Cerebellar nuclear complex (tissue), 1 donor: ENCODE measurements at places on chromosomes 16 and 17.
A peak's percentile ranks its signal among the peaks of the same experiment; 100 is the strongest.

DNA sequence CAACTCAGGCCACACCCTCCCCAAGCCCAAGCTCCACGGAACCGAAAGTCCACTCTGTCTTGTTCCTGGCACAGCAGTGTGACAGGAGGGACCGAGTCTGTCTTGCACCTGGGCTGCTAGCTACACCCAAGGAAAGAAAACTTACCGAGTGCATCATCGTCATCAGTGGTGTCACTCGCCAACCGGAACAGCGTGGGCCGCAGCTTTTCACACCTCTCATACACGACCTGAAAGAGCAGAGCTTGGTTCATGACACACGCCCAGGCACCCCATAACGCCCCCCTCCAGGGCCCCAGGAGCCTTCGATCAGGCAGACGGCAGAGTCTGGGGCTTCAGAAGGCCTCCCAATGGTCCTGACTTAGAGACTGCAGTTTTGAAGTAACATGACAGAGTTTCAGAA, 27.5 kb downstream of the GGA2 start:
- no peak for DNase-seq

DNA sequence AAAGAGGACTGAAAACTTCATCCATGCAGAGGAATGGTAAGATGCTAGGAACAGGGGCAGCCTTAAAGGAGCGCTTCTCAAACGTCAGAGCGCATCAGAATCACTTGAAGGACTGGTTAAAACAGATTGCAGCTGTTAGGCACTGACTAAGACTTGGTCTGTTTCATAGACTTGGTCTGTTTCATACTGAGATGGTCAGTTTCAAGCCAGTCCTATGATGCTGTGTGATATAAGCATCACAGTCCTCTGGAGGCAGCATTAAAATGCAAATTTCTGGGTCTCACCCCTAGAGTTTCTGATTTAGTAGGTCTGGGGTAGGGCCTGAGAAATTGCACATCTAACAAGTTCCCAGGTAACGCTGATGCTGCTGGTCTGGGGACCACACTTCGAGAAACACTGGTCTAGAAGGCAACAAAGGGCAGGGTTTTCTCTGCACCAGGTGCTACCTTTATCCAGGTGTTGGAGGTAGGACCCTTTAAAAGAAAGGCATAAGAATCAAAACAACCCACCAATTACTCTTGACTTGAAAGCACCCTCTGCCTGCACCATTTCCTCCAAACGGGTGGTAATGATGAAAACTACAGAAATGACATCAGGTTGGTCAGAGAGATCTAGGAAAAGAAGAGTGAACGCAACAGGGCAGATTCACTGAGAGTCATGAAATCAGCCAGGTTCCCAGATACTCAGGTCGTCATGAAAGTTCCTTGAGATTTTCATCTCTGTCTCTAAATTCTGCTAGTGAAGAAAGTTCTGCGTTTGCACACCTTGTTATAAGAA, 95.0 kb upstream of the RCVRN start:
- no peak for DNase-seq

DNA sequence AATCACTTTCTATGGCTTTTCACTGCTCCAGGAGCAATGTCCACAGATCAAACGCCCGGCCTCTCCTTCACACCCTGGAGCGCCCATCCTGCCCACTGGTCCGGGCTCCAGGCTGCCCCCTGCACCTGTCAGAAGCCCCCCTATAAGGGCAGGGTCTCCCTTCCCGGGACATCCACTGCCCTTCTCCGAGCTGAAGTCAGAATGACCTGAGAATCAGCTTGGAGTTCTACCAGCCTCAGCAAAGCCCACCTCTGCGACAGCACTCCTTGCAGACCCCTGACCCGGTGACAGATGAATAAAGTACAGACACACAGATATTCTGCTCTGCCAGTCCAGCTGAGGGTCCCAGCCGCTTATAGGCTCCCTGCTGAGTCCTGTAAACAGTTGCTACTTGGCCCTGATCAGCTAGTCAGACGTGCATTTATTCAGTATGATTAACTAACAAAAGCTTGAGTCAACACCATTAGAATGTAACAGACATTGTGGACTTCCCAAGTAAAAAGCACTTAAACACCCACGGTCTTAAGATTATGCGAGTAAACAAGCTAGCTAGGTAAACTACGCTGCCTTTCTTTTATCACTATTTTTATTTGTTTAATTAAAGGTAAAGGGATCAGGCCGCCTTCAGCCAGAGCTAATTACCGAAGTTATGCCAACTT, 4.8 kb downstream of the SLC7A5 start:
- no peak for DNase-seq

GRCh38 chr17:50147841-50148225, 2.6 kb downstream of the PPP1R9B start:
- DNase-seq = no peak

DNA sequence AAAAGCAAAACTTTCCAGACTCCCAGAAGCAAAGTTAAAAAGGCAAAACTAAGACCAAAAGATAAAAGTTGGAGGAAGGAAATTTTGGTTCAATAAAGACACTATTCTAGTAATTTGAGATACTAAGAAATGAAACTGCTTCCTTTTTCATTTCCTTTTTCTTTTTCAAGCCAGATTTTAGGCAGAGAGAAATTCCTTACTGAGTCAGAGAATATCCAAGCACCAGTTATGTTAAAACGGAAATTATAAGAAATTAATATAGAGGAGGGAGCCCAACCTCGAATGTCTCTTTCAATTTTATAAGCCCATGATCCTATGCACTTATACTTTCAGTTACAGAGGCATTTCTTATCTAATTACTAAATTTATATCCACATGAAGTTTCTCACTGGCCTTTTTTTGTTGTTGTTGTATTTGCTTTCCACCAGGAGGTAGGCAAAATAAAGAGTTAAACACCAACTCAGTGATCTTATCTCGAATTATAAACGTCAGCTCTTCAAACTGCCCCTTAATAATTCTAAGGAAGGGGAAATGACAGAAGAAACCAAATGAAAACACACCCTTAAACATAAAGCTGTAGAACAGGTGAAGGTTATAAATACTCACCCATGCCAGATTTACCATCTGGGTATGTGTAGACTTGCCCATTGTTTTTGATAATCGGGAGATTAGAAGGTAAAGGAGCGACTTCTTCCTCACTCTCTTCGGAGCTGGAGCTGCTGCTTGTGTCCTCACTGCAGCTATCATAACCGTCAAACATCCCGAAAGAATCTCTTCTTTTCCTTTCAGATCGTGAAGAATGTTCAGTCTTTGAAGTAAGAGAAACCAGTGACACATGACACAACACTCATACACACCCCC, 35.2 kb downstream of the MBTD1 start:
- DNase-seq = no peak

DNA sequence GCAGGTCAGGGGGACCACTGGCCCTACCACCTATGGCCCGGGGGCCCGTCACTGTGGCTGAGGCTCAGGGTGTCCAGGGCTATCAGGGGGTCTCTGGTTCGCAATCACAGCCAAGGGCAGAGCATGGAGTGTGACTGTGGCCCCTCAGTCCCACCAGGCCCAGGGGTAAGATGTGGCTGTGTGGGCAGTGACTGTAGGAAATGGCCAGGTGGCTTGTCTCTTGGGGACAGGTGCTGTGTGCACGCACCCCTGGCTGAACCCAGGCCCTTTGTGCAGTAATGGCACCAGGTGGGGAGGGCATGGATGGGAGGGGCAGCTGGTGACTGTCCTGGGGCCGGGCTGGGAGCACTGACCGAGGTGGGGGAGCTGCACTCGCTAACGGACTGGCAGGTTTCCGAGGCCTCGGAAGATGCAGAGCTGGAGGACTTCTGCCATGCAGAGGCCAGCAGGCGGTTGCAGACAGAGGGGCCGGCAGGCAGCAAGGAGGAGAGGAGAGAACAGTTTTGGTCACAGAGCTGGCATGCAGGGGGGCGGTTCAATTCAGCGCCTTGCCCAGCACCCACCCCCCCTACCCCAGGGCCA, 18.8 kb downstream of the IL34 start:
- no peak for DNase-seq

DNA sequence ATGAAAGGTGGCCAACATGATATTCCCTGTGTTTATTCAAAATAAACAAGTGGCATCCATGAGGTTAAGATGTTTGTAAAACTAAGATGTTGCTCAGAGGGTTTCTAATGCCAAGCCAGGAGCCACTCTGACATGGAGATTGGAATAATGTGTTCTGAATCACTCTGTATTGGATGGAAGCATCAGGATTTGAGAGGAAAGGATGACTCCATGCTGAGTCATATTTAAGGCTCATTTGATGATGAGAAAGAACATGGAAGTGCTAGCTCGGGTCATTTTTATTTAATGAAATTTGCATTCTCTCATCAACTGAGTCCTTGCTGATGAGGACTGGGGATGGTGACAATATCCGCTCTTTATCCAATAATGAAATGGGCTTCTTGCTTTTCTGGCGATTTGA, 6.2 kb downstream of the VAT1L start:
- DNase-seq = no peak

DNA sequence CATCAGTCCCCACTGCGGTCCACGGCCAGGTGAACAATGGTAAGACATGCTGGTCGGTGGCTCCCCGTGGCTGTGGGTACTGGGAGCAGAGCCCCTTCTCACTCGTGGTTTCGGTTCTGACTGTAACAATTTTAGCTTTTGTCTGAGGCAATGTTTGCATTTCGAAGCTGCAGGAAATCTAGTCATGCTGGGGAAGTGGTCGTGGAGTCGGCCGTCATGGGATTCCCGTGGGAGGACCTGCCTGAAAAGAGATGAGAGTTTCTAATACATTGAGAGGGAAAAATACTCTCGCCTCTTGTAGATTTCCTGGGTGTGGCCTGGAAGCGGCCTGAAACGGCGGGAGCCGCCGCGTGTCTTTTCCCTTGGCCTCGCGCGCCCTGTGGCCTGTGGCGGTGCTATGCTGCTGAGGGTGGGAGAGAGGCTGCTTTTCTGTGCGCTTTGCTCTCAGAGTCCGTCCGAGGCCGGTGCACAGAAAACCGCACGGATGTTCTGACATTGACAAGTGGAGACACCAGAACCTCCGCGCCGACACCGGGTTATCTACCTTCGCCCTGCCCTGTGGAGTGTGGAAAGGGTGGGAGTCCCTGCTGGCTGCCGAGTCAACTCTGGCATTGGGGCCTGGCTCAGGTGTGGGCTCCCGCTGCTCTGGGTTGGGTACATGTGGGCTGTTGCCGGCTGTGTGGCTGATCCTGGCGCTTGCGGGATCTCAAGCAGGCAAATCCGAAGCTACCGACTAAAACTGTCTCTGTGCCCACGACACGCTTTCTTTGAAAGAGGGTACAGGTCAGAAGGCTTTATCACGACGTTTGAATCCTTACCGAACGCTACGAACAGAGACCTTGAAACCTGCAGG, 60.8 kb downstream of the WDR45B start:
- DNase-seq = no peak

- no peak for DNase-seq
Measured at GRCh38 chr17:64778240-64779097, 116.4 kb upstream of the SMURF2 start.

- no peak for DNase-seq
Measured at GRCh38 chr16:84120023-84120422, 3.3 kb upstream of the MBTPS1 start.

GRCh38 chr17:66200685-66201092, 8.8 kb upstream of the CEP112 start:
- DNase-seq = no peak

- DNase-seq = no peak
Measured at GRCh38 chr16:65809627-65810026, 556.9 kb upstream of the CDH5 start.

DNA sequence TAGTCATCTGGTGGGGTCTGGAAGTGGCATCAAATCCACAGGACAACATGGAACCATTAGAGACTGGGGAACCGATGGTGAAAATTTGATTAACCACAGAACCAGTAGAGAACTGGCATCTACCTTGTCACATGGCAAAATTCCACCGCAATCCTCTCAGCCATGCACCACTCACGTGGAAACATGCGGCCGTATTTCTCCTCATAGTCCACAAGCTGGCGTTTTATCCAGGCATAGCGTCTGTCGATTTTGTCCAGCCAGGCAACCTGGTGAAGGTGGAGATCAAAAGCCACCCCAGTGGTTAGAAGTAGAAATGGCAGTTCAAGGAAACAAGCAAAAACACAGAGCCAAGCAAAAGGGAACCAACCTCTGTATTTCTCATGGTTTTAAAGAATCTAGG, 87.6 kb downstream of the VPS53 start:
- DNase-seq = peak; percentile 16

DNA sequence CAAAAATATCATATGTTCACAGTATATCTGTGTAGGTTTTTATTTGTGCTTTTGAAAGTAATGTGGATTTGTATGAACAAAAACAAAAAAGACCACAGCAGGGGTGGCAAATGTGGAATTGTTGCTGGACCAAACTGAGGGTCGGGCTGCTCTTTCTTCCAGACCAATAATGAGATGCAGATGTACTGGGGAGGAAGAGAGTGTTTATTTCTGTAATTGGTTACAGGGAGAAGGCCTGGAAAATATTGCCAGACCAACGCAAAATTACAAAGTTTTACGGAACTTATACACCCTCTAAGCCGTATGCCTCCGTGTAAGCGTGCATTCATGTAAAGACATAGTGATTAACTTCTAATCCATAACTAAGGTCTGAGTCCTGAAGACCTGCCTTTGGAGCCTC, 353.9 kb upstream of the C16orf82 start:
- DNase-seq = no peak

- DNase-seq = no peak
Measured at GRCh38 chr17:72125742-72126141, 4.9 kb downstream of the SOX9 start.

- no peak for DNase-seq
Measured at GRCh38 chr17:71334048-71334751, 786.6 kb upstream of the SOX9 start.

DNA sequence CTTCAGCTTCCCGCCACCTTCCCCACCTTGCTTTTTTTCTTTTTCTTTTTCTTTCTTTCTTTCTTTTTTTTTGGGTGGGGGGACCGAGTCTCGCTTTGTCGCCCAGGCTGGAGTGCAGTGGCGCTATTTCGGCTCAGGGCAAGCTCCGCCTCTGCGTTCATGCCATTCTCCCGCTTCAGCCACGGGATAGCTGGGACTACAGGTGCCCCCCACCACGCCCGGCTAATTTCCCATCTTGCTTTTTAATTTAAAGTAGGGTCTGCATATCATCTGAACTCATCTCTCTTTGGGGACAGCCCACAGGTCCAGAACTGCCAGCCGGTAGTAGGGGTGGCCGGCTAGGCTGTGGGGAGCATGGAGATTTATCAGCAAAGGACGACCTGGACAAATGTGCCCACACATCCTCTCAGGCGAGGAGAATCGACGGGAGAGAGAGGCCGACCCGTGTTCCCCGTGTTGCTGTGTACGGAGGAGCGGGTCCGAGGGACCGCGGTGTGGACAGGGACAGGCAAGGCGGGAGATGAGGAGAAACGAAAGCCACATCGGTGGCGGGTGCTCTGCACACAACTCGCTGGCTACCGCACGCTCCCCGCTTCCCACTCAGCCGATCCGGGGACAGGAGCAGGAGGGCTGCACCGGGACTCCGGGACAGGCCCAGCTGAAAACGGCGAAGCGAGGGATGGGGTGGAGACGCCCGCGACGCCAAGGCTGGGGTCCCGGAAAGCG, 2.4 kb downstream of the MT1M start:
- no peak for DNase-seq

- no peak for DNase-seq
Measured at GRCh38 chr16:49341706-49342105, 31.9 kb upstream of the C16orf78 start.

DNA sequence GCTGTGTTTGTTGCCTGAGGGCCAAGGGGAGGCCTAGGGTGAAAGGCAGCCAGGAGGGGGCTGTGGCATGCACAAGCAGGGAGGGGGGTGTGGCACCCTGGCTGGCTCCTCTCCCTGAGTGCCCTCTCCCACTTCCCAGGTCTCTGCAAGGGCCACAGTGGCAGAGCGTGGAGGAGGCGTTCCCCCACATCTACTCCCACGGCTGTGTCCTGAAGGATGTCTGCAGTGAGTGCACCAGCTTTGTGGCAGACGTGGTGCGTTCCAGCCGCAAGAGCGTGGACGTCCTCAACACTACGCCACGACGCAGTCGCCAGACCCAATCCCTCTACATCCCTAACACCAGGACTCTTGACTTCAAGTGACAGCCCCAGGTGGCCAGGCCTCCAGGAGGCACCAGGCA, 3.5 kb upstream of the TCF25 start:
- no peak for DNase-seq
